ENCODE measurements at places on chromosomes 2 and 18.

- DNase-seq: no peak
These were observed 304.2 kb upstream of the MC4R start for GRCh38 chr18:60676815-60677214.

DNA sequence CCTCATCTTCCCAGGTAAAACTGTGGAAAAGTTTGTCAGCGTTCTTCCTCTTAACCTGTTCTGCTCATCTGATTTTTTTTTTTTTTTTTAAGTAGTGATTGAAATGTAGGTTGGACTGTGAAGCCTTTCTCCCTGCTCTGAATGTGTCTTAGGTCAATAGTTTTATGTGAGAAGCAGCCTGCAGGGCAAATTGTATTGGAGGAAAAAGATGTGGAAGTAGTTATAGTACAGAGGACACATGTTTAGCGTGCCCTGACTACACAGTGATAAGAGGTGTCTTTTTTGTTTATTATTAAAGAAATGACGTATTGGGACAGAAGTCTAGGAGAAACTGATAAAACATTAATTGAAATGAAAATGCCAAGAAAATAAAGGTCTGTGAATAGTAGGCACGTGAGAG, 1.5 kb downstream of the MTA3 start:
- DNase-seq: no peak

DNA sequence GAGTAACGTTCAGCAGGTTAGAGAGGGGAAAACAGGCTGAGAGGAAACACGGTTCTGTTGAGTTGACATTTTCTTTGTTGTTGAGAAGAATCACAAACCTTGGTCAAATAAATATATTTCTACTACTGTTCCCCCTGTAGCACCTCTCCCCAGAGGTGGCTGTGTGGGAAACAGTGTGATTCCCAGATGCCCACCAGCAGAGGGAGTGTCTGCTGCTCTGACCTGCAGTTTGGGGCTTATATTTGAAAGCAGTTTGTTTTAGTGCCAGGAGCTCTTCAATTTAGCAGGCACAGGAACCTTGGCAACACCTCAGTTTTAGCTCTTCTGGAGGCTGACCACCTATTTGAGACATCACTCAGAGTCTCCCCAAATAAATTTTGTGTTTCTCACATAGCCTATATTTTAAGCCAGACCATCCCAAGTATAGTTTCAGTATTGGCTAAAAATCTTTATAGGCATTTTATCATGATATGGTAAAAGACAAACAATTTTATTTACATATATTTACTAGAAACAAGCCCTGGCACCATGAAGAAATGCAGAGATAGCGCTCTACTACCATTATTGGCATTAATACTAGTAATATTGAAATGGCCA, 75.7 kb downstream of the PIK3C3 start:
- DNase-seq: no peak

DNA sequence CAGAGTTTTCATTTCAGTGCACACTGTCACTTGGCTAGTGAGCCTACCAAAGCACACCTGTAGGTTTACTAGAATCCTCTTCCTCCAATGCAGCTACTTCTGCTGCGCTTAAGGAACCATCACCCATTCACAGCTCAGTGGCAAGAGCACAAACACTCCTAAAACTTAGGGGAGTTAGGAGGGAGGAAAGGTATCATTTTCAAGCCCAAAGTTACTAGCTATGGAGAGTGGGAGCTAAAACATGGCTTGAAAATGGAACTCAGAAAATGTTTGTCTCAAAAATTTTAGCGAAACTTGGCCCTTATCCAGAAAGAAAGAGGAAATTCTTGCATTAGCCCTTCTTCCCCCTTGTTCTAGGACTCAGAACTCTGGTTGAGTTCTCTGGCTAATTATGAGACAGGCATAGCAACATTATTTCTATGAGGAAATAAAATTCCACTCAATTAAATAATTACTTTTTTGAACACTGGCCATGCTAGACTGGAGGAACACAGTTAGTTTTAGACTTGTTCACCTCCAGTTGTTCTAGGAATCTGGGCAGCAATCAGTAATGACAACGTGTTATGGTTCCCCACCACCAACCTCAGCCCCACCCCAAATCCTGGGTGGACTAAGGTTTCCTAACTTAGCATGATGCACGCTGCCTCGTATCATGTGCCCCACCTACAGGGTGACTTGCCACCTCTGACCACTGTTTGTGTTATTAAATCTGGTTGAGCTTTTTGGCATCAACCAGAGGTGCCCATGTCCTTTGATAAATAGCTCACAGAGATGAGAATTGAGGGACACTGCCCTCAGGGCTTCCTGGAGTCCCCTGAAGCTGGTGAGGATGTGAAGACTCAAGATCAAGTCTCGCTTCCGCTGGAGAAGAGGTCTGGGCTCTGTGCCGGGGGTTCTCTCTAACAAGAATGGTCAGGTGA, 32.8 kb downstream of the LPIN2 start:
- no peak for DNase-seq

- DNase-seq: no peak
These were observed 521 bp downstream of the MYCN start for GRCh38 chr2:15940661-15941480.

- no peak for DNase-seq
These were observed 55.4 kb downstream of the COL5A2 start for GRCh38 chr2:189124175-189124574.

GRCh38 chr2:202690321-202690900, 55.6 kb downstream of the FAM117B start:
- DNase-seq: no peak

GRCh38 chr2:217804338-217804737, 198.5 kb downstream of the TNS1 start:
- no peak for DNase-seq

DNA sequence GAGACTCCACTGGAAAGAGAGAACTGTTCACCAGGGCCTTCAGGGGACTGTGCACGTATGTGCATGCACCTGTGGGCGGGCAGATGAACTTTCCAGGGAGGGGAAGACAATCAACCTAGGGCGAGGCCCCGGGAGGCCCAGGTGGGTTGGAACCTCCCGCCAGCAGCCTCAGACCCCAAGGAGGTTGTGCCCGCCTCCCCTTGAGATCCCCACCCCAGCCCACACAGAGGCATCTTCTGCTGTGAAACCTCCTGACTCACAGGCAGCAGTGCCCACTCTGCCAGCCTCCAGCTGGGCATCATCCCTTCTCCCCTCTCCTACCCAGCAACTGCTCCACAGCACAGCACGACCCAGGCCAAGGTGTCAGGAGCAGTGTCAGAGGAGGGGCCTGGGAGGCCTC, 54.4 kb downstream of the FAM178B start:
- DNase-seq: no peak

- DNase-seq: no peak
These were observed 103.9 kb upstream of the TACR1 start for GRCh38 chr2:75303227-75303626.

DNA sequence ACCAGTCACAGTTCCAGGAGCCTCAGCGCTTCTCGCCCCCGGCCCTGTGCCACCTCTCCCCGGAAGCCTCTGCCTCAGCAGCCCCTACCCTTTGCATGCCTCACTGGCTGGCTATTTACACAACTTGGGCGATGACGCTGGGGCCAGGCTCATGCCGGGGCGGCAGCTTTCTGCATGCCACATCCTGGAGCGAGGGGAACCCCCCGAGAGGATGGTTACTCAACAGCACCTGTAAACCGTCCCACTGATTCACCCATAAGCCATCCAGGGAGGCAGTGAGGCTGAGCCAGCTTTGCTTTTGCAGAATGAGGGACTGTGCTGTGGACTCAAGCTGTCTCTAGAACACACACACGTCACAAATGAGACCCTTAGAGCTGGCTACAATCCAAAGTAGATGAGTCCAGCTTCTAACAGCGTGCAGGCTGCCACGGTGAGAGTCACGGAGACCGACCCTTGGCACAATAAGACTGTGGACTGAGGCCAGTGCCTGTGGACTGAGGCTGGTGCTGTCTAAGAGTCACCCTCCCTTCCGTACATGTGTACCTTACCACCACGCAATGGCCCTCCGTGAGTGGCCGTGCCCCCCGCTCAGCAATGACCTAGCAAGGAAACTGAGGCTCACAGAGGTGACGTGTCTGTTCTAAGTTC, 45.6 kb upstream of the ODC1 start:
- no peak for DNase-seq

GRCh38 chr2:48332286-48332685, 197.7 kb upstream of the STON1 start:
- no peak for DNase-seq

GRCh38 chr2:172510088-172510487, 45.8 kb upstream of the PDK1 start:
- no peak for DNase-seq

DNA sequence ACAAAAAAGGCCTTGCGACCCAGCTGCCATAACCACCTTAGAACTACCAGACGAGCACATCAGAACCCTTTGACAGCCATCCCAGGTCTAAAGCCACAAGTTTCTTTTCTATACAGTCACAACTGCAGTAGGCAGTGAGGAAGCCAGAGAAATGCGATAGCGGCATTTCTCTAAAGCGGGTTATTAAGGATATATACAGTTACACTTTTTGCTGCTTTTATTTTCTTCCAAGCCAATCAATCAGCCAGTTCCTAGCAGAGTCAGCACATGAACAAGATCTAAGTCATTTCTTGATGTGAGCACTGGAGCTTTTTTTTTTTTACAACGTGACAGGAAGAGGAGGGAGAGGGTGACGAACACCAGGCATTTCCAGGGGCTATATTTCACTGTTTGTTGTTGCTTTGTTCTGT, 48.8 kb downstream of the FEZ2 start:
- no peak for DNase-seq

DNA sequence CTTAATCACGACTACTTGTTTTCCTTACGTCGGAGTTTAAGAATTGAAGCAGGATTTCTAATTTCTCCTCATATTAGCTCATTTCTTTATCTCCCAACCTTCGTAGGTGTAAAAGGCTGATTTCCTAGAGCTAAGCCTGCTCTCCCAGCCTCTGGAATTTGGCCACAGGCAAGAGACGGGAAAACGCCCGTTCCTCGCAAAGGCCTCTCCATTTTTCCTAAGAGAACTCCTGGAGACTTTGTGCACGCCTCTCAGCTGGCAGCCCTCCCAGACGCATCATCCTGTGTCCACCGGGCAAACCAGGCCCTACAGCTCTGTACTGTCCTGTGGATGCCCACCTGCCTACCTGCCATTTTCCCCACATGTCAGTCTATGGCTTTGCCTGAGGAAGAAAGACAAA, 106.3 kb downstream of the FTCDNL1 start:
- no peak for DNase-seq

GRCh38 chr2:5749347-5749746, 57.2 kb downstream of the SOX11 start:
- no peak for DNase-seq

DNA sequence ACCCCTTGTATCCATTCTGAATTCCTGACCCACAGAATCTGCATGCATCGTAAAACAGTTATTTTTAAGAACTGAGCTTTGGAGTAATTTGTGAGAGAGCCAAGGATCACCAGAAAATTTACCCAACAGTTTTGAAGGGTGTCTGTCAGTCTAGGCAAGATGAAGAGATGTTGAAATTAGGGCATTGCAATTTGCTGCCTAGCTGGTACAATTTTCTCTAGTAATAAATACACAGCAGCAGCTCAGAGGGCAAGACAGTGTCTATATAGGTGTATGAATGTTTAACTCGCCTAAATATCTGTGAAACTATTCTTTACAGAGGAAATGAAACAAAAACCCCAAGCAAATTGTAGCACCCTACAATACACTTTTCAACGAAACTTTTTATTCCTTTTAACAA, 377.8 kb upstream of the POU3F3 start:
- DNase-seq: no peak

DNA sequence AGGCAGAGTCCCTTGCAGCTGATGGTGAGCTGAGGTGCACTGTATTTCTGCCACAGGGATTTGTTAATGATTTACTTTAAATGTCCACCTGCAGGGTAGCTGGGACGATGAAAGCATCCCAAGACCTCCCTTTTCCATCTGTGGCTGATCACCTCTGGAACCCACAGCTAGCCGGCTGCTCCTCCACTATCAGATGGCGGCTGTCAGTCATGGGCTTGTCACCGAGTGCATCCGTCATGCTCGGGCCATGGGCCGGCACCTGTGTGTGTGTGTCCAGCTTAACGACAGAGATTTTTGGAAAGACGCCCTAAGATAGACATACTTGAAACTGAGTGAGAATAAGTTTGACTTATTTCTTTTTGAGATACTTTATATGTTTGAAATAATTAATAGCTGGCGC, 235.2 kb downstream of the FAM210A start:
- DNase-seq: no peak

DNA sequence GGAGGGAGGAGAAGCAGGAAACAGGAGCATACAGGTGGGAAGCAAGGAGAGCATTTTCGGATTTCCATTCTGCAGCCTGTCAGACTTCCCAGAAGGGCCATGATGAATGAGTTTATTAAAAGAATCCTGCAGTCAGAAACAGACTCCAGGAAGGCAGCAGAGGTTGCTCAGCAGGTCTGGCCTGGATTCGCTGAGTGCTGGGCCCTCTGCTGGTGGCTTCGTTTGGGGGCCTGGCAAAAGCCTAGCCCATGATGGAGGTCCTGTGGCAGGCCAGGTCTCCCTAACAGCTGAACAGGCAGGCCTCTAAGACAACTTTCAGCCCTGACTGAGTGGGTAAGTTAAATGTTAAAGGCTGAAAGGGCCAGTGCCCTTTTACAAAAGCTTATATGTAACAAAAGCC, 108.2 kb upstream of the CAPN13 start:
- DNase-seq: no peak

DNA sequence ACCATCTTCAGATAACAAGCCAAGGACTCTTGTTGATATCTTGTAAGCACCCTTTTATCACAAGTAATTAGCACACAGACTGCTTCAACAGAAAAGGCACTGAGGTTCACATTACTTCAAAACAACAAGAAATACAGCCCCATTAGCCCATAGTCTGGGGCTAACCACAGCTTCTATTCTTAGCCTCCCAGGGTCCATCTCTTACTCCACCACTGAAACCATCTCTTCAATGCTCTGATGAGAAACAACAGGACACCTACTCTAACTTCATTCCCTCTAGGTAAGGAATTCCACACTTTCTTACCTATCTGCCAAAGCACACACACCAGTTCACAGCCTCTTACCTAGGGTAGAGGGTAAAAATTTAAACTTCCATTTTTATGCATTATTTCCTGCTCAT, 26.4 kb upstream of the CYTIP start:
- DNase-seq: no peak

Measured in cortex of kidney (tissue), 1 donor.